ENCODE measurements at places on chromosomes 13 and 19.

- no peak for DNase-seq
These were observed 87.9 kb downstream of the LRCH1 start for GRCh38 chr13:46640843-46641242.

- DNase-seq = no peak
These were observed 28.0 kb upstream of the SLC15A1 start for GRCh38 chr13:98780451-98780850.

GRCh38 chr19:18155095-18156087 lies 2.4 kb downstream of the PIK3R2 start:
- DNase-seq = no peak

DNA sequence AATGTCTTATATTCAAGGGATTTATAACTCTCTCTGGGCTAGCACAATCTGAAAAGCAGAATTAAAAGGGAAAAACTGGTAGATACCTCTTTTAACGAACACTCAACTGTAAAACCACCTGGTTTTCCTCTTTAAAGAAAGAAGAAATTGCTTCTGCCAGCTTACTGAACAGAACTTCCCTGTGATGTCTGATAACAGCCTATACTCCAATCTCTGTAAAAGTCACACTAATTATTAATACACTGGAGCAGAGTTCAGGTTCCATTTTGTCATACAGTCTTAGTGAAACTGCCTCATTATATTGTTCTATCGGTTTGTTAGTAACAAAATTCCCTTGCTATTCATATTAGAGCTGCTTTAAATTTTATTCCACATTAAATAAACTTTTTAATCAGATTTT lies 251.0 kb upstream of the STARD13 start:
- no peak for DNase-seq

DNA sequence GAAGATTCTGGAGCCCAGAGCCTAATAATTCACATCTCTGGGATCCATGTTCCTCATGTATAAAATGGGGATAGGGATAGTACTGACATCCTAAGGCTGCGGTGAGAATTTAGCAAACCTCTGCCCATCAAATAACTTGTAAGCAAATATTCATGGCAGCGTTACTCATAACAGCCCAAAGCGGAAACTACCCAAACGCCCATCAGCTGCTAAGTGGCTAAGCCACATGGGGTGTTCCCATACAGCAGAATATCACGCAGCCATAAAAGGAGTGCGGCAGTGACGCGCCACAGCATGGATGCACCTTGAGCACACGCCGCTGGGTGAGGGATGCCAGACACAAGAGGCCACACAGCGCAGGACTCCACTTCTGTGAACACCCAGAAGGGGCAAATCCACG lies 19.7 kb downstream of the VRK3 start:
- DNase-seq = no peak
